ENCODE measurements at places on chromosomes 13 and 19.

GRCh38 chr13:51523082-51523518 lies 61.2 kb upstream of the WDFY2 start:
- peak; percentile 53 for DNase-seq

- DNase-seq: peak; percentile 59
Measured at GRCh38 chr19:5947435-5947834, 30.5 kb downstream of the RANBP3 start.

- no peak for DNase-seq
Measured at GRCh38 chr19:10124429-10124828, 4.7 kb upstream of the EIF3G start.

- no peak for DNase-seq
Measured at GRCh38 chr13:108755083-108755482, 125.7 kb downstream of the MYO16 start.

- DNase-seq: no peak
Measured at GRCh38 chr19:6062274-6062673, 48.0 kb downstream of the RFX2 start.

DNA sequence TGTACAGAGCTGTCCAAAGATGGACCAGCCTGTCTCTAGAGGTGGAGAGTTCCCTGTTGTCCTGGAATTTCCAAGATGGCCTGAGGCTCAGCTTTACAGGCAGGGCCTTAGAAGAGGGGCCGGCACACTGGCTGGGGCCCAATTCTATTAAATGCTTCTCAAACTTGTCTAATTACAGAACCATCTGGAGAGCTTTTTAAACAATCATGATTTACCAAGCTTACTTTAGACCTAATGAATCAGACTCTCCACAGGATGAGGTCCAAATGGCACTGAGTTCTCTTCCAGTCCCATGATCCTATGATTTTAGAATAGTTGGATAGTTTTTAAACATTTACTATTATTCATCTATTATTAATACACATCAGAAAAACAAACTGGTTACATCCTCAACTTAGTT lies 123.5 kb downstream of the DNAJC3 start:
- no peak for DNase-seq

DNA sequence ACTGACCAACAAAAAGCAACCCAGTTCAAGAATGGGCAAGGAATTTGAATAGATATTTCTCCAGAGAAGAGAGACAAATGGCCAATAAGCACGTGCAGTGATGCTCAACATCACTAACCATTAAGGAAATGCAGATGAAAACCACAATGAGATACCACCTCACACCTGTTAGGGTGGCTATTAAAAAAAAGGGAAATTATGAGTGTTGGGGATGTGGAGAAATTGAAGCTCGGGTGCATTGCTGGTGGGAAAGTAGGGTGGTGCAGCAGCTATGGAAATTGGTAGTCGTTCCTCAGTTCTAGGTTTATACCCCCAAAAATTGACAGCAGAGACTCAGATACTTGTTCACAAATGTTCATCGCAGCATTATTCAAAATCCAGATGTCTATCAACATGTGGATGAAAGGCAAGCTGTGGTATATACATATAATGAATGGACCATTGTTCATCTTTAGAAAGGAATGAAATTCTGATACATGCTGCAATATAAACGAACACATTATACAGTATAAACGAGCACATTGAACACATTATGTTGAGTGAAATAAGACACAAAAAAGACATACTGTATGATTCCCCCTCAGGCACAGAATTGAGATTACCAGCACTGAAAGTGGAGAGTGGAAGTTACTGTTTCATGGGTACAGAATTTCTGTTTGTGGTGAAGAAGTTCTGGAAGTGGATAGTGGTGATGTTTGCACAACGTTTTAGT lies 927 bp downstream of the CHAMP1 start:
- no peak for DNase-seq

- no peak for DNase-seq
Measured at GRCh38 chr19:21749090-21749489, 18.3 kb downstream of the ZNF100 start.

DNA sequence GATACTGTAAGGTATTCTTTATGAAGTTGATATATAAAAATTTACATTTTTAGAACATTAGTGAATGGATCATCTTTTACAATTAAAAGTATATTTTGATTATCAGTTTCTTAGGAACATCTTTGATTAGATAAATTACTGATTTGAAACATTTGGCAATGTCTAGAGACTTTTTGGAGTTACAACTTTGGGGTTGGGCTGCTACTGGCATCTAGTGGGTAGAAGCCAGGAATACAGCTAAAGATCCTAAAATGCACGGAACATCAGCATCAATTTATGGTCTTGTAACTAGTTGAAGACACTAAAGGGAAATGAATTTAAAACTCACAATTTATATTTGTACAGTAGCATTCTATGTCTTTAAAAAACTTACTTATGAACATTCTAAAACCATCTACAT lies 19.9 kb downstream of the POMP start:
- DNase-seq: no peak

DNA sequence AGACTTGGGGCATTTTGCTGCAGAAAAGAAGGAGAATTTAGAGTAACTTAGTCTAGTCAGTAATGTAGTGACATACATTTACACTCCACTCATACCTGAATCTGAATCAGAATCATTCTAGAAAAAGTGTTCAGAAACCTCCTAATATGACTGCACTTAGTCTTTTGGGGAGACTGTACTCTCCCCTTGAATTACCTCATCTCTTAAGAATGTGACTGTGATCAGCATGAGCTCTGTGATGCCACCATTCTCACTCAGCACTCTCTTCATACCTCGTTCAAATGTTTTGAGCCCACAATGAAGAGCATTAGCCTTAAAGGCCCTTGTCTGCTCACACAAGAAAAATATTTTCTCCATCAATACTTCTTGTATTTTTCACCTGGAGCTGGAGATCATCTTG lies 229.4 kb downstream of the FGF14 start:
- DNase-seq: no peak

DNA sequence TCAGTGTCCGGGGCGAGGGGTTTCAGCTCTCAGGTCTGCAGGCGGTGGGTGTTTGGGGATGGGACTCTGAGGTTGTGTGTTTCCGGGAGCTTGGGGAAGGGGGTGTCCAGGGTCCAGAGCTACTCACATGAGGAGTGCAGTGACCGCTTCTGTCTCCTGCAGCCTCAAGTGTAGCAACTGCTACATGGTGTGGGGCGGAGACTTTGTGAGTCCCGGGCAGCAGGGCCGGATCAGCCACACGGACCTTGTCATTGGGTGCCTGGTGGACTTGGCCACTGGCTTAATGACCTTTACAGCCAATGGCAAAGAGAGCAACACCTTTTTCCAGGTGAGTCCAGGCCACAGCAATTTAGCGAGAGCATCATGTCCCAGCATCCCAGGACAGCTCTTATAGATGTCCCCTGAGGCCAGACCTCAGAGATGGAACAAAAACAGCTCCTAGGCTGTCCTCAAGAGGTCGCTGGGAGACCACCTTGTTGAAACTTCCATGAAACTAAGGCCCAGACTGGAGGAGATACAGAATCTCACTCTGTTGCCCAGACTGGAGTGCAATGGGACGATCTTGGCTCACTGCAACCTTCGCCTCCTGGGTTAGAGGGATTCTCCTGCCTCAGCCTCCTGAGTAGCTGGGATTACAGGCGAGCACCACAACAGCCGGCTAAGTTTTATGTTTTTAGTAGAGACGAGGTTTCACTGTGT lies 44.9 kb downstream of the RYR1 start:
- DNase-seq: no peak

DNA sequence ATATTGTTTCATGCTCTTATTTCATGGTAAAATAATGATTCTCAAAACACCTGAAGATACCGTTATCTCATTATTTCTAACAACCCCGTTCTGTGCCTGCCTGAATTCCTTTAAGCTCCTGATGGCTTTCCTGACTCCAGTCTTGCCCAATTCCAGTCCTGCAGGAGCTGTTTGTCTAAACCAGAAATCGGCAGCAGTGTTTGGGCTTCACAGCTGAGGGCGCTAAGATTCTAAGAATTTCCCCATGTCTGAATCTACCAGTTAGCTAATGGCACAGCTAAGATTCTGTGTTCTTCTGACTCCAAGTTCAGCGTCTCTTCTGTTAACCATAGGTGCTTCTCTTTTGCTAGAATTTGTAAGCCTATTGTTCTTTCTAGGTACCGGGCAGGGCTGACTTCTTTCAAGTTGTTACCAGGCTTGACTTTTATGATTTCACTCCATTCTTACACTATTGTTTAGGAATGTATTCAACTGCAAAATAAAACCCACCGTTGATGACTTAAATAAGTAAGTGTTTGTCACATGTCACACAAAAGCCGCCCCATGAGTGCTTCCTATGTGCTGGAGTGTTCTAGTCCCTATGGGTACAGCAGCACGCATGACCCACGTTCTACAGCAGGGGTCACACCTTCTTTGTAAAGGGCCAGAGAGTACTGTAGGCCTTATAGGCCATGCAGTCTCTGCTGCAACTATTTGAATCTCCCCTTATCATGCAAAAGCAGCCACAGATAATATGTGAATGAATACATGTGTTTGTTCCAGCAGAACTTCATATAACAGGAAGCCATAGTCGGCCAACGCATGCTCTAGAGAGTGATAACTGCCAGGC lies 168.3 kb upstream of the RNF113B start:
- no peak for DNase-seq

- no peak for DNase-seq
Measured at GRCh38 chr19:38464421-38465082, 31.1 kb downstream of the RYR1 start.
